ENCODE measurements at places on chromosomes 7 and 10.
A peak's percentile ranks its signal among the peaks of the same experiment; 100 is the strongest.

GRCh38 chr7:82172017-82172416 is 271.6 kb downstream of the CACNA2D1 start:
- DNase-seq: no peak

DNA sequence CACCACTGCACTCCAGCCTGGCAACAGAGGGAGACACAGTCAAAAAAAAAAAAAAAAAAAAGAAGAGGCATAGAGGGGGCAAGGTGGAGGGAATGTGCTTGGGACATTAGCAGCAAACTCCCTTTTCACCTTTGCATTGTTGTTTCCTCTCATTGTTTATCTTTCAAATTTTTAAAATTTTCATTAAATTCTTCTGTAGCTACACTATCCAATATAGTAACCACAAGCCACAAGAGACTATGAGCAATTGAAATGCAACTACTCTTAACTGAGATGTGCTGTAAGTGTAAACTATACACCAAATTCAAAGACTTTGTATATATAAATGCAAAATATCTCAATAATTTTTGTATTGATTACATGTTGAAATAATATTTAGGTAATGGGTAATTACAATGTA is 43.4 kb downstream of the EBLN1 start:
- DNase-seq: no peak

DNA sequence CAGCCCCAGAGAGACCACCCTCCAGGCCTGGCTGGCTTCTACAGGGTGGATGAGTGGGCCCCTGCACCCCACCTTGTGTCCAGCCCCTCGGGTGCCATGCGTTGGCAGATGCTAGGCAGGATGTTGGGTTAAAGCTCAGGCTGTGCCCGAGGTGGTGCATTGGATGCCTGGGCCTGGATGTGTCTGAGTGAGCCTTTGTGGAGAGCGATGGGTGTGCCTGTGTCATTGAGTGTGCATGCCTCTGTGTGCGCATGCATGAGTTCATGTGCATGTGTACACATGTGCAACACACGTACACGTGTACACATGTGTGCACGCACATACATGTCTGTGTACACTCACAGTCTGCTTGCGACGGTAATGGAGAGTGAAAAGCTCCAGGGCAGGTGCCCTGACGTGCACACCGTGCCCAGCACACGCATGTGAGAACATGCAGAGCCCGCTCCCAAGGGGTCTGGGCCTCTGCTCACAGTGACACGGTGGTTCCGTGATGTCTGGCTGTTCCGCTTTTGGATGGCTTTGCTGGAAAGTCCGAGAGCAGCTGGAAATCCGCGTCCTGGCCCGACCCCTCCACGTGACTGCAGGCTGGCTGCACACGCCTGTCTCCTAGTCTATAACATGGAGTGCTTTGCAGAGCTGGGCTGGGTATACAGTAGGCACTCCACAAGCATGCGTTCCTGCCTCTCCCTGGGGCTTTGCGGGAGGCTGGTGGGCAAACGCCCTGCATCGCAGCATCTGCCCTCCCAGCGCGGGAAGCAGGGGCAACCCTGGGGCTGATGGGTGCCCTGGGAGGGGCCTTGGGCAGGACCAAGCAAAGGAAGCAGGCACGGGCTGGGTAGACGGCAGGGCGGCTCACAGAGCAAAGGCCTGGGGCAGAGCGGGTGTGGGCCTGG is 36.9 kb downstream of the ELFN1 start:
- DNase-seq: no peak

- DNase-seq: peak; percentile 1
Observed at GRCh38 chr7:129222064-129222463, 2.8 kb upstream of the AHCYL2 start.

DNA sequence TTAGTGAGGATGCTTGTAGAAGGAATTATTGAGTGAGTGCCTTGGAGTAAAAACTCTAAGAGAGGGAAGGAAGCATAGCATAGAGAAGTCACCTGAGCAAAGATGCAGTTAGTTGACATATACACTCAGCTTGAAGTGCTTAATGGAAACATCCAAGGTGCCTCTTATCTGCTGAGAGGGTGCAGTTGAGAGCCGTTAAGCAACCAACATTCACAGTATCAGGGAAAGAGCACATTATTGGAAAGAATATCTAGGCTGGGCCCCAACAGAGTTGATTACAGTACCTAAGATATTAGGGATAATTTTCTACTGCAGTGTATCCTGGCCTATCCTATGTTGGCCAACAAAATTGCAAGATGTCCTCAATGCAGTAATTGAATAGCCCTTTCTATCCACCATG is 302.0 kb downstream of the ETV1 start:
- DNase-seq: no peak

DNA sequence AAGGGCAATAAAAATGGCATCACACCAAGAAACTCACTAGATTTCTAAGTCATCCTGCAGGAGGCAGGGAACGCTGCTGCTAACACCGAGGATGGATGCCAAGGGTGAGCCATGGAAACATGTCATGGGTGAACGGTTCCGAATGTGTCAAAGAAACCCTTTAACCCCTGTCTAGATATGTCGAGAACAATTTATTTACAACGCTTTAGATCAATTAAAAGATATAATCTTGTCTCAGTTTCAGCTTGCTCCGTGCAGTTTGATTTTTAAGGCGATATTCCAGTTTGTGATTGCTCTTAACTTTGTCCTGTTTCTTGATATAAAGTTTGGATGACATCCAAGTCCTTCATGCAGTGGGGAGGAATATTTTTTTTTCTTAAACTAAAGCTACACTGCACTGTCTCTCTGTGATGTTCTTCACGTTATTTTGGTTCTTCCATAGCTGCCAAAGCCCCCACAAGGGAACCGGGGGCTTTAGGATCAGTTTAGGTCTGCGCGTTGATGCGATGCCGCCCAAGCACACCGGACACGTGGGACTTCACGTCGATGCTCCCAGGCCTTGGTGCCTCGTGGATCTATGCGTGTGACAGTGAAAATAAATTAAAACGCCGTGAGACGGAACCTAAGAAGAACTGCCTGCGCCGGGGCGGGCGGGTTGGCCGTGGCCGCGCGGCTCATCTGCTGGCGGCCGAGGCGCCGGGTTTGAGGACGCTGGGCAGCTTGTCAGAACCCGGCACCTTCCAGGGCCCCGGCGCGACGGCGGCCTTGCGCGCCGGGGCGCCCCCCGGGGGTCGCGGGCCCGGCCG is 220.3 kb downstream of the PHTF2 start:
- no peak for DNase-seq

GRCh38 chr7:105209870-105210269 is 178.9 kb downstream of the SRPK2 start:
- DNase-seq: peak; percentile 15

DNA sequence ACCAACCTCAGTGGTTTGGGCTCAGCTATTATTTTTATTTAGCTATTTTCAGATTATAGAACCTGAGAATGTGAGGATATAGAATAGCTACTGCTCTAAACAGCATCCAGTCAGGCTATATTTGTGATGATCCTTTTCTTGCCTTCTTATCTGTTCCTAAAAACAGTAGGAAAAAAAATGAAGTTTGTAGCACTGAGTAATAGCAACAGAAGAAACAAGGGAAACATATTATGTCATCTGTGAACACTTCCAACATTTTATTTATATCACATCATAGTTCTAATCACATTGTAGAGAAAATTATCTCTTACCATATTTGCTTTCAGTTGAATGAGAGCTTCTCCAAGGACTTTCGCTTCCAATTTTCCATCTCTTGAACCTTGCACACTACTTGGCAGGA is 229.6 kb upstream of the PTPRZ1 start:
- no peak for DNase-seq

- DNase-seq: no peak
Observed at GRCh38 chr10:131777162-131777561, 123.6 kb upstream of the PPP2R2D start.

DNA sequence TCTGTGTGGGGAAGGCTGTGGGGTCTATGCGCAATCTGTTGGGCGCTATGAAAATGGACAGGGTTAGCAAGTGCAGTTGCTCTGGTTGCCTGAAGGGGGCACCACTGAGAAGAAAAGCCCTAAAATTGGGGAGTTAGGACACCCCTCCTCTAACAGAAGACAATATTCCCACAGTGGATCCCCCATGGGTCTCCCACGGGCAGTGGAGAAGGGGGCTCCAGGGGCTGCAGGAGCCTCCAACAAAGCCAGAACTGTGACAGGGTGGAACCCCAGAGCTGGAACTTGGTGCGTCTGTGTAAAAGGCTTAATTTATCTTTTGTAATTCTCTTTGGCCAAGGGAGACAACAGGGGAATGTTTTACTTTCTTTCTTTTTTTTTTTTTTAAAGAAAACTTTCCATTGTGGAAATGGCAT is 12.5 kb upstream of the COL13A1 start:
- DNase-seq: no peak

DNA sequence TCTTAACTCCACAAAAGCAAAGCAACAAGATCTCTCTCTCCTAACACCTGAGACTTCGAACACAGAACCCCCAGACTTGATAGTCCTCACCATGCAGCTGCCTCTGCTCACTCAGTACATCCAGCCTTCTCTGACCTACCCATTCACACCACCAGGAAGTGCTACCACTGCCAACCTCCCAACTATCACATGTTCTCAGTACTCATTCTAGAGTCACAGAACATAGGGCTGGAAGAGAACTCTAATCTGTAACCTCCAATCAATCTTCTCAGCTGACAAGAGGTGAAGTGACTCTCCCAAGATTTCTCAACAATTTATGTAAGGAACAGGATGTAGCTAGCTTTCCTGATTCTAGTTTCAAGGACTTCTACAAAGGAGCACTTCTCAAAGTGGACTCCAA is 3.8 kb downstream of the NUDCD3 start:
- DNase-seq: no peak

GRCh38 chr10:31319602-31320549 is 860 bp downstream of the ZEB1 start:
- peak; percentile 40 for DNase-seq

GRCh38 chr7:44735403-44736165 is 13.1 kb upstream of the ZMIZ2 start:
- peak; percentile 77 for DNase-seq

- no peak for DNase-seq
Observed at GRCh38 chr7:3430588-3430987, 129.5 kb downstream of the SDK1 start.

DNA sequence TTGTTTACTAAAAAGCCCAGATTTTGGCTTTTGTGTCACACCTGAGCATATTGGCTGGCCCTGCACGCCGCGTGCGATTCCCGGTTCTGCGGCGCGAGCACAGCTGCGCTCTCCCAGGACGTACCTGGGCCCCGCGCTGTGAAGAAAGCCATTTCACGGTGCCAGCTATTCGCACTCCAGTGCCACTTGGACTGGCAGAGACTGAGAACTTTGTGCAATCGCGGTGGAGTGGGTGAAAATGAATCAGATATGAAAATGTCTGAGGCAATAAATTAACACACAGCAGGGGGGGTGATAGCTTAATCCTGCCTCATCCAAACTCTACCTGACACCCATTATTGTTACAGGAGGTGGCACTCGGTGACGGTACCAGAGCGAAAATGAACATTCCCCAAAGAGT is 330.1 kb upstream of the MGMT start:
- no peak for DNase-seq

GRCh38 chr7:139743967-139744767 is 33.6 kb downstream of the HIPK2 start:
- DNase-seq: no peak

DNA sequence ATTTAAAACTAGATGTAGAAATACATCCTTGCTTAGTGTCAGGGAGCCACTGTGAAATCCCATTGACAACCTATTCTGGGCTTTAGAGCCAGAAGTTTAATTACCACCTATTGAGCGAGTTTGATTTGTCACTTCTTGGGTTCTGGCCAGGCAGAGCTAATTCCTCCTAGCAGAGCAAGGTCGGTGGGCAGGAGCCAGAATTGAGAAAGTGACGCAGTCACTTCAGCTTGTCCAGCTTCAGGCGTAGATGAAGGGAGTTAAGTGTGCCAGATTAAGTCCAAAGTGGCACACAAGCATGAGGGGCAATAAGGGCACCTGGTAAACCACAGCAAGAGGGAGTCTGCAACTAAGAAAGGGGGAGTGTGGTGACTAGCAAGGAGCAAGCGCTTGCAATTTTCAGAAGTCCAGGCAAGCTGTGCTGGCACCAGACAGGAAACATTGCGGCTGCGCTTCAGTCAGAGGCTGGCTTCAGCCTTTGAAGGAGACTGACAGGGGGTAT is 119.4 kb downstream of the ST7 start:
- no peak for DNase-seq

- no peak for DNase-seq
Observed at GRCh38 chr10:132321726-132322125, 10.3 kb upstream of the LRRC27 start.

DNA sequence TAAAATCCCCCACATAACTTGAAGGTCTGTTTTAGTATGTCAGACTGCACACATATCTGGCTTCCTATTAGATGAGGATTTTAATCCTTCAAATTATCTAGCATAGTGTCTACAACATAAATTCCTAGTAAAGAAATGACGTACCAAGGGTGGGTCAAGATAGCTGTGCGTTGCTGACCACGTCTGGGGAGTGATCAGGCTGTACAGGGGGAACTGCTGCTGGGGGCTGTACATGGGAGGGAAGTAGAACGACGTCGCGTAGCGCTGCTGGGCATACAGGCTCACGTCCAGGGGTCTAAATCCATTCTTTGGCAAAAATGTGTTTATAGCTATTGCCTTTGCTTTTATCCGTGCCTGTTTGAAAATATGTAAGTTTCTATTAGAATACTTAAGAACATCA is 102.3 kb downstream of the LARP4B start:
- no peak for DNase-seq

DNA sequence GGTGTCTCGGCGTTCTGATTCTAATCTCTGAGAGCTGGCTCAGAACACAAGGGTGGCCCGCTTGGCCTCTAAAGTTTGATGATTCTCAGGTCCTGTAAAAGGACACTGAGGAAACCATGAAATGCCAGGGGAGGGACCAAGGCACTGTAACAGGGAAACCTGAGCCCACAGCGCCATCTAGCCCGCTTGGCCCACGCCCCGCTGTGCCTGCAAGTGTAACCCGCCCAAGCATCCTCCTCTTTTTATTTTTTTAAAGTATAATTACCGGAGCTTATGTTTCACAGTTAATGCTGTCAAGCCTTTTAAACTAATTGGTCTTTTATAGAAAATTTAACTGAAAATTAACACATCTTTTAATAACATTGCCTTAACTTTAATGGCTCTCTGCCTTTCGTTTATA is 734.7 kb downstream of the KCNMA1 start:
- DNase-seq: no peak

DNA sequence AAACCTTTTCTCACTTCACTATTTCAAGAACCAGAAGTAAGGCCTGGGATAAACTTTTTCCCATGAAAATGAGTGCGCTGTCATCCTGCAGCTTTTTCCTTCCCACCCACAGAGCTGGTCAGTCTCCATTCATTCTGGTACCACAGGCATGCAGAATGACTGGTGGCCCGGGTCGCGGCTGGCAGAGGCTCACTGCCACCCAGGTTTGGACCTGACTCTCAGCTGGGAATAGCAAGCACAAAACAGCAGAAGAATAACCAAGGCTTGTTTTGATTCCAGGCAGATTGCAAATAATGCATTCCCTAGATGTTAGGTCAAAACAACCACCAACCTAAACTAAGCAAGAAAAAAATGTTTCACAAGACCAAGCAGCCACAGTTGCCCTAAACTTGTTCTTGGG is 190.5 kb upstream of the NRP1 start:
- DNase-seq: no peak

- no peak for DNase-seq
Observed at GRCh38 chr10:10803278-10803677, 214.4 kb upstream of the CELF2 start.

GRCh38 chr7:107581387-107582013 is 1.5 kb downstream of the BCAP29 start:
- DNase-seq: no peak

GRCh38 chr10:128498746-128499145 is 372.5 kb upstream of the MKI67 start:
- DNase-seq: no peak
